ENCODE measurements at places on chromosomes 3 and 15. TPM values are rescaled to one million over a fixed set of nuclear protein-coding genes. Genes with fewer than 3 reads are reported as not detected.
A peak's percentile ranks its signal among the peaks of the same experiment; 100 is the strongest.

DNA sequence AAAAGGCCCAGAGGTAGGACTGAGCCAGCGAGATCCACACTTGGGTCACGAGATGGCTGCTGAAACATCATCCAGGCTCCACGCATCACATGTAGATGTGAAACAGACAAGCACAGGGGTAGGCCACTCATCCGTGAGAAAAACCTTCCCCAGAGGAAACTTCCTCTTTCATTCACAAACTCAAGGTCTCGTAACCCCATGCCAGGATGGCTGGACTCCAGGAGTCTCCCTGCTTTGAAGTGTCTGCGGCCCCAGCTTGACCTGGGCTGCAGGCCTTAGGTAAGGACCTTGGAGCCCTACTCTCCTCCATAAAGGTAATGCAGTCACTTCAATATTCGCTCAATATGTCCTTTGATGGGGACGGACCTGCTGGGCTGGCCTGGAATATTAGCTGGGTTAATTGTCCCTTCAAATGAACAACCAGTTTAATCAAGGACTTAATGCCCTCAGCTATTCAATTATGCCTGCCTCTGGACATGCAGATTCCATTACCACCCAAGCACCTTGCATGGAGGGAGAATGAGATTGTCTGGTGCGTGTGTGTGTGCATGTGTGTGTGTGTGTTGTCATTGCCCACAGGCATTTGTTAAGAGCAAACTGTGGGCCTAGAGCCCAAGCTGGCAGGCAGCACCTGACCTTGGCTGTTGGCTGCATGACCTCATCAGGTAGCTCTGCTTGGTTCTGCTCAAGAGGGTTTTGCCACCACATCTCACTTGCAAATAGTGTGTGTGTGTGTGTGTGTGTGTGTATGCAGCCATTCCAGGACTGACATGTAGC is 186.9 kb upstream of the TLE3 start:
- no peak for DNase-seq

- DNase-seq, result no peak
Measured at GRCh38 chr3:10155123-10155472, 9.6 kb upstream of the IRAK2 start.

GRCh38 chr3:171526869-171527268 is 66.7 kb upstream of the TNIK start:
- no peak for DNase-seq

GRCh38 chr3:149013726-149014125 is 22.4 kb downstream of the GYG1 start:
- DNase-seq, result peak; percentile 34

RBM6 gene
- total RNA-seq, result 99.6 TPM

MAGEL2 gene
- total RNA-seq, result 0.56 TPM

DNA sequence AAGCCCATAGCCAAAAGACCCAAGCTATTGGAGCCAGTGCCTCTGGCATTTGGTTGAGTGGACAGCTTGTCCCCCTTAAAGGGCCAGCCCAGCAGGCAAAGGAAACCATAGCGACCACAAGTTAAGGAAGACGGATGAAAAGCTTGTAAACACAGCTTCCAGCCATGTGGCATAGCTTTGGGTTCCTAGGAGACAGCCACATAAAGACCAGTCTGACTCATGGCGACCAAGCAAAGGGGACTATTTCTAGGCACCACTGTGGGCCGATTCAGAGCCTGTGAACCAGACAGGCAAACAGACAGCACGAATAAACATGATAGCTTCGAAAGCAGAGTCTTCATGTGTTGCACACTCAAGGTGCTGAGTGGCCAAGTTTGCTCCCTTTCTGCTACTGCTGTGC is 30.5 kb upstream of the SRGAP3 start:
- DNase-seq, result no peak

DNA sequence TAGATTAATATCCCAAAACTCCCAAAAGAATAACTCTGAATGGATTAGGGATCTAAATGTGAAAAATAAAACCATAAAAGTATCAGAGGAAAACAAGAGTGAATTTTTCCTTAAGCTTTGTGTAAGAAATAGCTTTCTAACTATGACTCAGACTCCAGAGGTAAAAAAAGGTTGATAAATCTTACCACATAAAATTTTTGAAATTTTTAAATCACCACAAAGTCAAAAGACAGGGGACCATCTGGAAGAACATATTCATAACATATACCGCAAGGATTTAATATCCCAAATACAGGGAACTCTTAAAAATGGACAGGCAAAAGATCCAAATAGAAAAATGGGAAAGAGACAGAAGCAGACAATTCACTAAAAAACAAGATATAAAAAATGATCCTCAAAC is 145.0 kb downstream of the ARNT2 start:
- no peak for DNase-seq

- DNase-seq, result no peak
Measured at GRCh38 chr15:58467121-58467721, 35.4 kb downstream of the LIPC start.

- DNase-seq, result no peak
Measured at GRCh38 chr15:58233341-58233740, 95.2 kb downstream of the AQP9 start.

GRCh38 chr3:181534781-181535221 is 176.9 kb upstream of the SOX2 start:
- no peak for DNase-seq

GOLGA8M gene
- total RNA-seq, result not detected

GRCh38 chr15:50107591-50108408 is 11.2 kb downstream of the ATP8B4 start:
- no peak for DNase-seq

- DNase-seq, result no peak
Measured at GRCh38 chr15:95326431-95327182, 1003.9 kb upstream of the NR2F2 start.

GRCh38 chr3:195897853-195898415 is 10.4 kb downstream of the TNK2 start:
- no peak for DNase-seq

- DNase-seq, result no peak
Measured at GRCh38 chr3:12316729-12317351, 28.0 kb downstream of the PPARG start.

GRCh38 chr15:42171122-42171521 is 14.7 kb upstream of the PLA2G4F start:
- no peak for DNase-seq

DNA sequence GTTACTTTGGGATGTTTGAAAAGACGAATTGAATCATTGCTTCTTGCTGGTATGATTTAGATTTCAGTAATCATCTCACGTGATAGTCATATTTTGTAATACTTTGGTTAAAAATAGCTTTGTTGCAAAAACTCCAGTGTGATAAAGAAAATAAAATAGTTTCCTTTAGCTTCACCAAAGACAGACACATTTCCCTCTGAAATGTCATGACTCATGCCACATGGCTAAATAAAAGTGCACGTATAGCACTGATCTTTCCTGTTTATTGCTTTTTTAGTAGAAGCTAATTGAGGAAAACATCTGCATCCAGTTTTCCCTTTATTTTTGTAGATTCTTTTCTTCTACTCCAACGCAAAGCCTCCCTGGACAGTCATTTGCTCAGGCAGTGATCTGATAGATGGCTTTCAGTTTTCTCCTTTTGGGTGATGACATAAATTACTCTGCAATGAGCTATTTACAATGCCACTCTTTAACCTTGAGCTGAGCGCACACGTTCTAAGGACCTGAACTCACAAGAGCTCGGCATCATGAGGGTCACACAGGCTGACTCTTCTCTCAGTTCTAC is 84.9 kb downstream of the ARNT2 start:
- no peak for DNase-seq

DNA sequence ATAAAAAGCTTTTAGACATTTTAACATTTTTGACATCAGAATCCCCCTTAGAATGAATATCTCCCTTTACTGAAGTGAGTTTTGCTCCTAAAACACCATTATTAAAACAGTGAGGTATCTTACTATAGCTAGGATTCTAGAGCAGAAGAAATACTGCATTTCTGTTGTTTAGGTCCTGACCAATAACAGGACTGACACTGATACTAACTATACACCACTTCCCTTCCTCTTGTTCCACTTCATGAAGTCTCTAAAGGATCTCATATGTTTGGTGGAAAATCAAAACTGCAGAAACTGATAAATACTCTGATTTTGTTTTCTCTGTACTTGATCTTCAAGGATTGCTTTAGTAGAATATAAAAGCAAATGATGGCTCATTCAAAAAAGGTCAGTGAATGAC is 230.7 kb downstream of the SUCLG2 start:
- no peak for DNase-seq

- DNase-seq, result no peak
Measured at GRCh38 chr15:46278486-46279090, 643.8 kb downstream of the SQOR start.

DNA sequence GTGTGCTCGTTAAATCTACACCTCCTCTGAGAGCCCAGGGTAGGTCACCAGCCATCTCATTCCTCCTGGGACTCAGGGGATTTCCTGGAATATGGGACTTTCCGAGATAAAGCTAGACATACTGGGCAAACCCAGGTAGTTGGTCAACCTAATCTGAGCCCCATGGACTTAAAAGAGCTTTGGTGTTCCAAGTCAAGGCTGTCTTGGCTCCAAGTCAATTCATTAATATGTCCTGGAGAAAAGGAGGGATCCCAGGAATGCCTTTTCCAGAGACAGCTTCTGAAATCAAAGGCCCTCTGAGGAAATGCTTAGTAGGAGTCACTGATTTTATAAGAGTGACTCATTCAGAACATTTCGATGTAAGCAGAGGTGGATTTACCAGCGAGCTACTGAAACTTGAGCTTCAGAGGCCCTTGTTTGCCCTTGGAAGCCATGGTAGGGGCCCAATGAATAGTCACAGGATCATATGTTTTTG is 137.3 kb upstream of the UBE2E1 start:
- DNase-seq, result no peak

ST3GAL6 gene
- 16.9 TPM for total RNA-seq

ATP13A4 gene
- total RNA-seq, result not detected

POLQ gene
- total RNA-seq, result 0.42 TPM

DNA sequence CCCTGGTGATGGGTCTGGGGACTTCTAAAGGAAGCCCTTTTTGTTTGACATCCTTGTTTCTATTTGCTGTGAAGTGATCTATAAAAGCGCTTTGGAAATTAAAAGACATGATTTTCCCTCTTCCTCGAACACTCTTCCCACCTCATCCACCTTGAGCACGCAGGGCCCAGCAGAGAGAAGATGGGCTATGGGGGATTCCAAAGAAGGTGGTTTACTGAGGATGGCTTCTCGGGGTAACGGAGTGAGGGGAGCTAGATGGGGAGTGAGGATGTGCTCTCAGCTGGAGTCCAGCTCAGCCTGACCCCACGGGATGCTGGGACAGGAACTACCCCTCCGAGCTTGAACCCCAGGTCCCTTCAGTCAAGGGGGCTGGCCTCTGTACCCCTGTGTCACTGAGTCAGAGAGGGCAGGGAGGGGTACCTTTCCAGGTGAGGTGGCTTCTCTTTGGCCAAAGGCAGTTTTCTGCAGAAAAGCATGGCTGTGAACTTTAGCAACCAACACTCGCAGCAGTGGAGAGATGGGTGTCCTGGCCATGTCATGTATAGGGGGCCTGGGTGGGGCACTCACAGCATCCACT is 180.7 kb upstream of the SMAD3 start:
- no peak for DNase-seq

DNA sequence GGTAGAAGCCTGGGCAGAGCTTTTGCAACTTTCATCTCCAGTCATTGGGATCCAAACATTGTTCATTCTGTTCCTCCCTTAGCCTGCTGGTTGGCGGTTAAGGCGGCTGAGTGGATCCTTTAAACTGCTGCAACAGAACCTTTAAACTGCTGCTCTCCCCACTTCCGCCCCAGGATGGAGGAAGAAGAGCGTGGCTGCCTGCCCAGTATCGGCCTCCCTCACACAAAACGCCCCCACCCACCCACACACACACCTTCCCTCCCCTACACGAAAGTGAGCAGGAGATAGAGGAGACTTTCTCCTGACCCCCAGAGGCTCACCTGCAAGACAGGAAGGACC is 460 bp upstream of the ZMAT3 start:
- no peak for DNase-seq

GHSR gene
- total RNA-seq, result not detected

GRCh38 chr3:117630469-117630868 is 920.9 kb downstream of the TUSC7 start:
- DNase-seq, result no peak

DNA sequence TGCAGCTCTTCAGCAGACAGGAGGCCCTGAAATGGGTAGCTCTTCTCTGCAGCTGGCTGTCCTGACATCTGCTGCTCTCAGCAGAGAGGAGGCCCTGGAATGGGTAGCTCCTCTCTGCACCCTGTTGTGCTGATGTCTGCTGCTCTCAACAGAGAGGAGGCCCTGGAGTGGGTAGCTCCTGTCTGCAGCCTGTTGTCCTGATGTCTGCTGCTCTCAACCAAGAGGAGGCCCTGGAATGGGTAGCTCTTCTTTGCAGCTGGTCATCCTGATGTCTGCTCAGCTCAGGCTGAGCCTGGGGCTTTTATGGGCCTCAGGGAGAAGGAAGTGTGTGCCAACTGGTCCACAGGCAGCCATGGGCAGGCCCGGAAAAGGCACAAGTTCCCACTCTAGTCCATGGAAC is 66.6 kb downstream of the PIK3CB start:
- no peak for DNase-seq

CIDEC gene
- 2.0 TPM for total RNA-seq

DNA sequence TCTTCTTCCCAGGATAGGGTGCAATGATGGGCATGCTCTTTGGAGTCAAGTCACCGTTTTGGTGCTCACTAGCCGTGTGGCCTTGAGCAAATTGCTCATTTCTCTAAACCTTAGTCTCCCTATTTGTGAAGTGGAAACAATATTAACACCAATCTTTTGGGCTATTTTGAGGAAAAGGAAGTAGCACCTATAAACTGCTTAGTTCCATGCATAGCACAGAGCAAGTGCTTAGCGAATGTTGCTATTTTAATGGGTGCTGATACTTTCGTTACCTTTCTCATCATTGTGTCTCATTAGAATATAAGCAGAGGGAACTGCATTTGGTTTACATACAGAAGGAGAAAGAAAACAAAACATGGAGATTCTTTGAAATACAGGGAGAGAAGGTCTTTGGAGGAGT is 66.1 kb downstream of the BOC start:
- no peak for DNase-seq

XCR1 gene
- total RNA-seq, result not detected

DNA sequence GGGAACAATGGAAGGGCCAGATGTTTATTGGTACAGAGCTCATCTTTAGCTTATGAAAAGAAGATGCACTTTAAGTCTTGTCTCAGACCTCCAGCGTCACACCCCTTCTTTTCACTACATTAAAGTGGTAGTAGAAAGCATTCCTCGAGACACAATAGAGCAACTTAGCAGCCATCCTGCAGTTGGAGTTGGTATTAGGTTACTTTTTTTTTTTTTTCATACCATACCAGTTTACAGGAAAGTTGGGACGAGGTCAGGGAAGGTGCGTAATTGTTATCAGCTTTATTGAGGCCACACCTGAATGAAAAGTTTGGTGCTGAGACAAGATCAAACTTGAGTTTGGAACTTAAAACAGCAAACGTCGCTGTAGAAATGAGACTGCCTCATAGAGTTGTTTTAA is 203.8 kb downstream of the SOX2 start:
- DNase-seq, result no peak

GRCh38 chr3:64684715-64685261 is 3.0 kb downstream of the ADAMTS9 start:
- no peak for DNase-seq

NOX5 gene
- total RNA-seq, result 0.92 TPM

GRCh38 chr3:30607032-30607833 is 832 bp downstream of the TGFBR2 start:
- no peak for DNase-seq

- DNase-seq, result no peak
Measured at GRCh38 chr3:156685198-156685597, 10.8 kb downstream of the TIPARP start.
